ENCODE measurements at places on chromosomes 5 and 9. TPM values are rescaled to one million over a fixed set of nuclear protein-coding genes. Genes with fewer than 3 reads are reported as not detected.
A peak's percentile ranks its signal among the peaks of the same experiment; 100 is the strongest.

The NR6A1 gene
- 5.9 TPM for total RNA-seq

The CD14 gene
- total RNA-seq = 1.1 TPM

The C9orf153 gene
- total RNA-seq = not detected

The PBX3 gene
- total RNA-seq = 8.0 TPM

The PCDHA9 gene
- total RNA-seq = 0.59 TPM

The STPG3 gene
- not detected for total RNA-seq

The DDX31 gene
- total RNA-seq = 20.1 TPM

The RFESD gene
- total RNA-seq = 1.8 TPM

- DNase-seq = no peak
Measured at GRCh38 chr5:108025957-108026356, 355.2 kb upstream of the EFNA5 start.

DNA sequence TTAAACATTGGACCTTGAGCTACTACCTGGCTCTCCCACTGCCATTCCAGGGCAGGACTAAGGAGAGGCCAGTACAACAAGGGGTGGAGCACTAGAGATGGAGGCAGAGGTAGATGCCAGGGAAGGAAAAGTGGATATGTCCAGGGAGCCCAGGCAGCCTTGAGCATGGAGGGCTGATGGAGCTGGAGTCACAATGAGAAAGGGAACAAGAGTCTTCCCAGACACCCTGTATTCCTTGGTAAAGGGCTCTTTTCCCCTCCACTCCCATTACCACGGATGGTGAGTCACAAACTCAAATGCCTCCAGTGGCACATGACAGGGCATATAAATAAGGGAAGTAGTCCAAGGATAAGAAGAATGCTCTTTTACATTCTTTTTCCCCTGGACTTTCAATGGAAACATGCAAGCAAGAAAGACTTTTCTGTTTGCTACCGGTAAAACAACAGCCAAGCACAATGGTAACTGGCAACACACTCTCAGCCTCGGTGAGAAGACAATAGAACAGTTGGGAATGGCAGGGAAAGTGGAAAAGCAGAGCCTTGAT, 16.7 kb downstream of the ERAP1 start:
- DNase-seq = no peak

DNA sequence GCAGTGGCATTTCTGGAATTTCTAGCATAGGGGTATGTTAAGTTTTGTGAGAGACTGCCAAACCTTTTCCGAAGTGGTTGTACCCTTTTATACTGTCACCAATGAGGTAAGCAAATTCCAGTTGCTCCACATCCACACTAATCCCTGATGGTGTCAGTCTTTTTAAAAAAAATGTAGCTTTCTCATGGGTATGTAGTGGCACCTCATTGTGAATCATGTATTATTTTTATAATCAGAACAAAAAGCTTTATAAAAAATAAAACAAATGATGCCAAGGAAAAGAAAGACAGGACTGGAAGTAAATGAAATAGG, 93.4 kb upstream of the CLINT1 start:
- DNase-seq = no peak

DNA sequence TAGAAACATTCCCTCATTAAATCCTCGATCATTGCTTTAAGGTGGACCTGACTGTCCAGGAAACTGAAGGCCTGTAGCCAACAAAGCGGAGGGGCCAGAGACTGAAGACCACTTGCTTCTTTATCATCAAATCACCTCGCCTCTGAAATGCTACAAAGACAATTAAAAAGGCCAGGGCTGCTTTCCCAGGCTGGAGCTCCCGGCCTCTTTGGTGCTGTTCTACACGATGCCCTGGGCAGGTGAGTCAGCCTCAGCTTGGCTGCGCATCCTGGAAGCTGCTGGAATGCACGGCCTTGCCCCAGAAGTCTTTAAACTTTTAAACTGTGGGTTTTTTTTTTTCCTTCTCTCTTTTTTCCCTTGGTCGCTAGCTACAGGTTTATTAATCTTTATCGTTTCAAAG, 46.5 kb downstream of the SH3PXD2B start:
- no peak for DNase-seq

GRCh38 chr5:150448952-150449516, 505 bp downstream of the RPS14 start:
- no peak for DNase-seq

- no peak for DNase-seq
Measured at GRCh38 chr9:120528829-120529228, 51.1 kb downstream of the CDK5RAP2 start.

- DNase-seq = no peak
Measured at GRCh38 chr9:22054529-22054928, 45.4 kb upstream of the CDKN2B start.

DNA sequence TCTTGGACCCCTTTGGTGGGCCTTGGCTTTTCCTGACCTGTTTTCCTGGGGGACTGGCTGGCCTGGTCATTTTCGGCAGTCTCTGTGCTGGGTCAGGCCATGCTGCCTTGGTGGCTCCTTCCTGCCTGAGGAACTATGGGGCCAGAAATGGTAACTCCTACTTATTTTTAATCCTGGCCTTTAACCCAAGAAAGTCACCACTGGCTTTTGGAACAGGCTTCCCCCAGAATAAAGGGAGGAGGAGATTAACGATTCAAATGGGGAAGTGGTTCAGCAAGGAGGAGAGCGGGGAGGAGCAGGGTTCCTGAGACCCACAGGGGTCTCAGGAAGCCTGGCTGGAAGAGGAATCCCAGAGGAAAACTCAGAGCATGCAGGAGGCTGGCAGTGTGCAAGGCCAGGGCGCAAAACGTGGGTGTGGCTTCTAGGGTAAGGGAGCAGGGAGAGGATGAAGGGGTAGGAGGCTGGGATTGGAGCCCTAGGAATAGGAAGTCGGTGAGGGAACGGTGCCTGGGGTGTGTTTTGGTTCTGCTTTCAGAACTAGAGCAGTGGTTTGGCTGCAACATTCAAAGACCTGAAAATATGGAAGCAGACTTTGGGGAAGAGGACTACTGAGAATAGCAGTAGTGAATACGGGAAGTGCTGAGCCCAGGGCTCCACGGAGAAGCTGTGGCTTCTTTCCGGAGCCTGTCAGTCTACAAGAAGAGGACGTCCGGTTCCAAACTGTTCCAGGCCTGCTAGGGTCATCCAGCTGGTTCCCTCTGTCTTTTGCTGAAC, 271.1 kb upstream of the KLF4 start:
- no peak for DNase-seq

DNA sequence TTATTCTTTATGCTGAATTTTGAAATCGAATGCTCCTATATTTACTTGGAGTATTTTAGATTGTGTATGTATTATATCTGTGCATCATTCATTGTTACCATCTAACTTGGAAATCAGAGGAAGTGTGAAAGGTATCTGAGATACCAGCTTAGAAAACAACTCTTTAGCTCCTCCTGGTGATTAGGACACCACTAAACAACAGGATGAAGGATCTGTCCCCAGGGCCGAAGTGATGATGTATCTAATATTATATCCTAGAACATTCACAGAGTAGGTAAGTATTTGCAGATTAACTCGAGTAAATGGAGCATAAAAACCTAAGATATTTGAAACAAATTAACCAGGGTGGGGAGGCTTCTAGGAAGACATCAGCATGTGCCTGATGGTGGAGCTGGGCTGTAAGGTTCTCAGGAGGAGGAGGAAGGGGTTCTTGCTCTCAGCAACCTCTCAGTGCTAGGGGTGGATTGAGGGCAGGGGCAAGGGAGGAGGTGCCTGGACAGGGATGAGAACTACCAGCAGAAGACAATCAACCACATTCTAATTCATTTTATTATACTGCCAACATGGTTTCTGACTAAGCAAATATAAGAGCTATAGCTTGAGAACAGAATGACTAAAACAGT, 2.6 kb upstream of the NFIL3 start:
- no peak for DNase-seq

DNA sequence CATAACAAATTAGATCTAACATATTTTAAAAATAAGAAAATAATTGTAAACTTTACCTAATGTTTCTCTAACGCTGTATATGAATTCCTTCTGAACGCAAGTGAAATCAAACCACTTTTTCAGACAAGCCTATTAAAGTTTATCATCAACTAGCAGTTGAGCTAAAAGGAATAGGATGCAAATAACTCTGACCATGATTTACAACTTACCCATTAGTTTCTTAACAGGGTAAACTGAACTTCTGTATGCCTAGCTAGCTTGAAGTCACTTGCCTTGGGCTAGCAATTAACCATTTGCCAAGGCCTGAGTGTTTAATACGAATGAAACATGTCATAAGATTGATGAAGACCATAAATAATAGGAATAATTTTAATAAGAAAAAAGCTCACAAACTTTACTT, 762.7 kb upstream of the ARRDC3 start:
- DNase-seq = no peak

DNA sequence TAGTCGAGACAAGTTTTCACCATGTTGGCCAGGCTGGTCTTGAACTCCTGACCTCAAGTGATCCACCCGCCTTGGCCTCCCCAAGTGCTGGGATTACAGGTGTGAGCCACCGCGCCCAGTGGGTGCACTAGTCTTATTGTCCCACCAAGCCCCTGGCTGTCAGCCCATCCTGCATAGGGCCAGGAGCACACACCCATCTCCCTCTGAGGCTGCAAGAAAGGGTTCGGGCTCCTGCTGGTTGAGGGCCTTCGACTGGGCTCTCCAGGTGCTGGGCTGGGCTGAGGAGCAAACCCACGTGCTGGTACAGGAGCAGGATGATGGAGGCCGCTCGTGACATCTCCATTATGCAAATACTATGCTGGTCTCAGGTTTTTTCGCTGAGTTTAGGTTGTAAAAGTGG, 25.1 kb upstream of the RNF130 start:
- no peak for DNase-seq

DNA sequence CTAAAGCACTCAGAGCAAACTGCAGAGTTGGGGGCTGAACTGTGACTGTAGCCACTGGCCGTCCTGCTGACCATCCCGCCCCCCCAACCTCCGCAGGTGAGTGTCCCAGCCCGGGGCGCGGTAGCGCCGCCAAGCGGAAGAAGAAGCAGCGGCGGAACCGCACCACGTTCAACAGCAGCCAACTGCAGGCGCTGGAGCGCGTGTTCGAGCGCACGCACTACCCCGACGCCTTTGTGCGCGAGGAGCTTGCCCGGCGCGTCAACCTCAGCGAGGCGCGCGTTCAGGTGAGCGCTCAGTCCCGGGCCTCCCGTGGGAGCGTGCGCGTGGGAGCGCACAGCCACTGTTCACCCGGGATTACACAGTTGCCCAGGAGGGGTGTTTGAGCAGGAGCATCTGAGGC, 33.7 kb downstream of the PTGES start:
- DNase-seq = no peak

- no peak for DNase-seq
Measured at GRCh38 chr5:142295084-142295758, 29.6 kb downstream of the SPRY4 start.

- DNase-seq = no peak
Measured at GRCh38 chr9:112249277-112249676, 74.2 kb upstream of the SUSD1 start.

- no peak for DNase-seq
Measured at GRCh38 chr5:67720162-67720772, 495.3 kb upstream of the PIK3R1 start.

GRCh38 chr9:117906763-117907162, 202.6 kb downstream of the TLR4 start:
- DNase-seq = no peak

DNA sequence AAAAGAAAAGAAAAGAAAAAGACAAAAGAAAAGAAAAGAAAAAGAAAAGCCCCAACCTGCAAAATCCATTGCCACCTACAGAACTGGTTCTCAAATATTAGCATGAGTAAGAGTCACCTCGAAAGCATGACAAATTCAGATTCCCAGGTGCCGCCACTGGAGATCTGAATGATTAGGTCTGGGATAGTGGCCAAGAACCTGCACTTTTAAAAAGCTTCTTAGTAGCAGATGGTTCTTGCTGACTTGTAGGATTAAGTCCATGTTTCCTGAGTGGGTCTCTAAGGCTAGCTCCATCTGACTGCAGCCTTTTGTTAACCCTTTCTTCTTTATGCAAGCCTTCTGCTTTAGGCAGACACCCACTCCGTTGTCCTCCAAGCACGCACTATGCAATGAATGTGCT, 178.5 kb upstream of the CDH18 start:
- DNase-seq = no peak

DNA sequence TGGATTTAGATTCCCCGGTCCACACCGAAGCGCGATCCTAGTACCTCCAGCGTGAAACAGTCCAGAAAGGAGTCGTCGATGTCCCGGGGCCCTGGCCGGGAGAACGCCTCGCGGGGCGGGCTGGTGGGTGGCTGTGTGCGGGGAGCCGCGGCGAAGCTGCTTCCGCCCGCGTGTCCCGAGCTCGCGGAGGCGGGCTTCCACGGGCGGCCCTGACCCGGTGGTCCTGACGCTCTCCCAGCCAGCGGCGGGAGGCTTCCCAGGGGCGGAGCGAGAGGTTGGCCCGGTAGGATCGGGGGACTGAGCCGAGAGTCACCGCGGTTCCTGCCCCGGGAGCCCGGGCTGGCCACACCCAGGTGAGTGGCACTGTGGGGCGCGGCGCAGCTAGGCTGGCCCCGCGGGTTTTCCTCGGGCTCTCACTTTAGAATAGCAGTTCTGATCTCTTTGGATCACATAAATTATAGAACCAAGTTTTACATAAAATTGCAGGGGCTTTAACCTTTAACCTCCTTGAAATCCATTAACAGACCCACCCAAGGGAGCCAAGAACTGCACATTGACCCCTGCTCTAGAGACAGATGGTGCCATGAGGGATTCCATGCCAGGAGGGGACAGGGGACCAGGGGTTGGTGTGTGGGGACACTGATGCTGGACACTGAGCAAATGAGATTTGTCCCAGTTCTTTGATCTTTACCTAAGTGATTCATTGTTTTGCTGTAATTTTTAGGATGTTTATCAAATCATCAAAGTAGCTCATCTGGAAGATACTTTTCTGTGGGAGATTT, 29.2 kb upstream of the IL31RA start:
- DNase-seq = peak; percentile 49

GRCh38 chr5:68593211-68593671, 377.7 kb downstream of the PIK3R1 start:
- DNase-seq = no peak

- DNase-seq = no peak
Measured at GRCh38 chr9:77848404-77848803, 183.2 kb downstream of the GNAQ start.

- DNase-seq = no peak
Measured at GRCh38 chr9:83670381-83670780, 37.4 kb downstream of the UBQLN1 start.

DNA sequence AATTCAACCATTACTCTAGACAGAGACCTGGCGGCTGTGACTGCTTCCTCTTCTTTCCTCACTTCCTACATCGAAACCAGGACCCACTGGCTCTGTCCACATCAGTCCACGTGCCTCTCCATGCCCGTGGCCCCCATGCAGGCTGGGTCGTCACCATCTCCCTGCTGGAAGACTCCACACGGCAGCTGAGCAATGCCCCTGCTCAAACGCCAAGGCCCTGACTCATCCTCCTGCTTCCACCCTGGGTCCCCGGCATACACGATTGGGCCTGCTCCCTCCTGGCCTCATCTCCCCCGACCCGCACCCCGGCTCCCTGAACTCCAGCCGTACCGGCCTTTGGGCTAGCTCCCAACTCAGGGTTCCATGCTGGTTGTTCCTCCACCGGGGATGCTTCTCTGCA, 67.2 kb upstream of the IER5L start:
- DNase-seq = no peak

- peak; percentile 26 for DNase-seq
Measured at GRCh38 chr5:154285661-154286408, 95.3 kb downstream of the GALNT10 start.

GRCh38 chr5:135130261-135131215, 96.5 kb upstream of the PITX1 start:
- DNase-seq = no peak

GRCh38 chr9:83109296-83109695, 46.4 kb upstream of the RASEF start:
- DNase-seq = no peak
